ENCODE measurements at places on chromosomes 6 and 20. TPM values are rescaled to one million over a fixed set of nuclear protein-coding genes. Genes with fewer than 3 reads are reported as not detected.

Gene MAP1LC3A
- 27.6 TPM for total RNA-seq

Gene CCN2
- total RNA-seq, result 42.1 TPM

Gene JPH2
- 3.1 TPM for total RNA-seq

Gene ANKRD6
- 10.7 TPM for total RNA-seq

Gene FILIP1
- 0.29 TPM for total RNA-seq

Gene CALHM5
- total RNA-seq, result 3.8 TPM

Gene TREML1
- not detected for total RNA-seq

DNA sequence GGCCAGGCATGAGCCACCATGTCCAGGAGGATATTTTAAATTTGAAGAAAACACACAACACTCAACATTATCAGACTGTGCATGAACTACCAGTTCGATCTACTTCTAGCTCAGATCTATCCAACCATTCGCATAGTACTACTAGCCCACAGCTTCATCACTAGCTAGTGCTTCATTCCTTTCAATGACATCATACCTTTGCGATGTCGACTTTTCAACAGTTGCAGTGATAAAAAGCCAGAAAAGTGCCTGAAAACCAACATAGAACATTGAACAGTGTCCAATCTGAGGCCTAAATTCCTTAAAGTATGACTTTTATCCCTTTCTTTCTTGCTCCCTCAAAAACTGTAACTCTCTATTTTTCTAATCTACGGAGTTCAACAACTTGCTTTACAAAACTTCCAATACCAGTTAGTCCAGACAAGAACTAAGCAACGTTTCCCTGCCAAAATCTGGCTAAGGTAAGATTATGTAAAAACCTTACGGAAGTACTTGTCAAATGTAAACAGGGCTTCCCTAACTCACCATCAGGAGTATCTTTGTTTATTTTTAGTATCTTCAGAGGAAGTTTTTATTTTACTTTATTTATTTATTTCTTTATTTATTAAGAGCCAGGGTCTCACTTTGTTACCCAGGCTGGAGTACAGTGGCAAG lies 434.0 kb upstream of the JARID2 start:
- DNase-seq, result peak; percentile 34

DNA sequence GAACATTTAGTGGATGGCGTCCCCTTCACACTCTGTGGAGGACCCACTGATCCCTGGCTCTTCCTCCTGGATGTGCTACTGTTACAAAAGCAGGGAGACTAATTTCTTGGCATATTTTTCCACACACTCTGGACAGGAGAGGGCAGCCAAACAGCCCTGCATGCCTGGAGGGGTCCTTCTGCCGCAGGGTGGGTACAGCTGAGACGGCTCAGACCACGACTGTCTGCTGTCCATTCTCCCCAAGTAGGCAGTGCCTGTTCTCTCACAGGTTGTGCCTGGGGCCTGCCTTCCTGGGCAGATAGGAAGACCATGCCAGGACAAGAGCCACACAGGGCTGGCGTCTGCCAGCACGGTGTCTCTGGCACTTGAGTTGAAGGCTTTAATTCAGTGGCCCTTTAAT lies 260.1 kb downstream of the FOXC1 start:
- DNase-seq, result no peak

DNA sequence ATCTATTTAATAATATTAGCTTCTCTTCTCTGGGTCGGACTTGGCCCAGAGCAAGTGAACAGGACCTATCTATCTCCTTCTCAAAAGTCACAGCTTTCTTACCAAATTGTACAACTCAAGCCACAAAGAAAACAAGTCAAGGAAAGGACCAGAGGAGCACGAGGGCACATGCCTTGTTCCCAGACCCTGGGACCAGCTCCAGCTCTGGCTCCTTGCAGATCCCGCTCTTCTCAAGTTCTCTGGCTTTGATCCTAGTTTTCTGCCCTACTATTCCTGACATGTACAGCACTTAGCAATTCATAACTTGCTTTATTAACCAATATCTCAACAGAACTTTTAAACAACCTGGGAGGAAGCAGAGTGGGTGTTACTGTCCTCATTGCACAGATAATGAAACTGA lies 185.9 kb downstream of the ESR1 start:
- no peak for DNase-seq

DNA sequence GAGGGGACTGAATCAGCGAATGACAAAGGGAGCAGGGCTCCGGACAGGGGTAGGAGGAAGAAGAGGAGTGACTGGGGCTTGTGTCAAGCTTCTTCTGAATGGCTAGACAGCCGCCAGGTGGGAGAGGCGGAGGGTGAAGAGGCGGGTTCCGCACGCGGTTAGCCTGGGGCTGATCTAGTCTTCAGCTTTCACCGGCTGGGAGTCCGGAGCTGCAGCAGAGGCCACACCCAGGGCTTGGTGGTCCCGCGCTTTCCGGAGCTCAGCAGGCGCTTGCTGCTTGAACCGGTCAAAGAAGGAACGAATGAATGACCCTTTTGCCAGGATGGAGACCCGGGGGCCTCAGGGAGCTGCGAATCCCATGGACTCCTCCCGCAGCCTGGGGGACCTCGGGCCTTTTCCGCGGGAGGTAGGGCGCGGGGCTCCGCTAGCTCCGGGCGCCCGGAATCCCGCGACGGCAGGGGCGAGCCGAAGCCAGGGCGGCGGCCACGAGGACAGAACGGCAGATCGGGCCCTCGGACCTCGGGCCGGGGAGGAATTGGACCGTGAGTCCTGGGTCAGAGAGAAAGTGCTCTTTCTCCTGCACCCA lies at the start of gene C6orf141:
Gene C6orf141, plus strand, starts transcription at position 177 of the 586 bp plus-strand sequence. Its CDS starts 125 bp downstream, at position 302.
- DNase-seq, result peak; percentile 79

DNA sequence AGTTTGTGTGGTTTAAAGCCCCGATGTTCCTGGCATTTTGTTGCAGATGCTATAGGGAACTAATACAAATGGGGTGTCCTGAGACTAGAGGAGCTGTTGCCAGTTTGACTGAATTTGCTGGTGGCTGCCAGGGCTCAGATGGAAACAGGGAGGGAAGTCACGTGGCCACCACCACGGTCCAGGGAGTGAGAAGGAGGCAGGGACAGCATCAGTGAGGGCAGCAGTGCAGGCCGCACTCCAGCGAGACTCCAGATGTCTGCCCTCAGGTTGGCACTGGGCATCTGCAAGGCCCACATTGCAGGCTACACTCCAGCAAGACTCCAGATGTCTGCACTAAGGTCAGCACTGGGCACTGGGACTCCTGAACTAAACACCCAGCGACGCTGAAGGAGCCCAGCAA lies 86.2 kb downstream of the RAMACL start:
- DNase-seq, result no peak

GRCh38 chr6:165849534-165850430 lies 186.7 kb upstream of the PDE10A start:
- no peak for DNase-seq

- DNase-seq, result peak; percentile 79
These were observed 220.3 kb upstream of the LRFN2 start for GRCh38 chr6:40807484-40807883.

GRCh38 chr6:7053125-7053774 lies 54.5 kb upstream of the RREB1 start:
- no peak for DNase-seq

DNA sequence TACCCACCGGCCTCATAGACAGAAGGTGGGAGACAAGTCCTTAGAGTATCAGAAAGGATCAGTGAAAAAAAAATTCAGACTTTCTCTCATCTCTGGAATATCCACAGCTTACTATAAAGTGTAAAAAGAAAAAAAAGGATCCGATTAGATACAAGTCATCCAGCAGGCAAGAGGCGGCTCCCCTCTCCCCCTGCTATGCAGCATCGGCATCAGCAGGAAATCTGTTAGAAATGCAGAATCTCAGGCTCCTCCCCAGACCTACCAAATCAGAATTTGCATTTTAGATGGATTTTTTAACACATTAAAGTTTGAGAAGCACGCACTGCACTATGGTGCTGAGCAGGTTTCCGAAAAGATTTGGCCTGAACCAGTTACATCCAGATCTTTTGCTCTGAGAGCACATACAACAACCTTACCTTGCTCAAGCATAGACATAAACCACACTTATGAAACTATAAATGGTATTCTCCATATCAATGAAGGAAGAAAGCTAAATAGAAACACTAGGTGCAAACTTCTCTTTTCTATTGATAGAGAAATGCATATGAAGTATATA lies 117.0 kb upstream of the POU3F2 start:
- DNase-seq, result no peak

- DNase-seq, result no peak
These were observed 407.6 kb upstream of the MANEA start for GRCh38 chr6:95169775-95170174.

- DNase-seq, result no peak
These were observed 70.6 kb upstream of the ZMYND8 start for GRCh38 chr20:47427067-47427466.

- DNase-seq, result no peak
These were observed 3.2 kb downstream of the SULF2 start for GRCh38 chr20:47782076-47782475.

DNA sequence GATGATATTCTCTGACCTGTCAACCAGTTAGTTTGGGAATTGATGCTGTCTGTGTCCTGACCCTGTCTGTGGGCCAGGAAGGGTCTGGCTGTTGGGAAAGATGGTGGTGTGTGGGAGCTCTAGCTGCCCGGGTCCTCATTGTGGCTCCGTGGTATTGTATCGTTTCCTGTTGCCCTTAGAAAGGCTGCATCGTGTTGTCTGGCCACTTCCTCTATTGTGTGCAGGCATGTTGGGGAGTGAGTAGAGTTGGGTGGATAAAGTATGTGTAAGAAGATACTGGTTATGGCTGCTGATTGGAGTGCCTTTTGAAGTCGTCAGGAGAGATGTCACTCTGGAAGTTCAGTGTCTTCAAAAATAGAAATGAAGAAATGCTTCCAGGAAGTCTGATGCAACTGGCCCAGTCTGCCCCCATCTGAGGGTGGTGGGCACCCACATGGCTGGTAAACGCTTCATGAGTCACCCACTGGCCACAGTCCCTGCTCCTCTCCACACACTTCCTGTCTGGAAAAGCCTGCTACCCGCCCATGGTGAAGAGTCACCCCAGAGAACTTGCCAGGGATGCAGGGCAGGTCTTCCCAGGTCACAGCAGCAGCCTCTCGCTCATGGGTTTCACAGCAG lies 27.9 kb downstream of the PPARD start:
- peak; percentile 99 for DNase-seq

Measured in A172 (cell line).